GDM1 (cell line): ENCODE measurements at places on chromosomes 1 and 21.

DNA sequence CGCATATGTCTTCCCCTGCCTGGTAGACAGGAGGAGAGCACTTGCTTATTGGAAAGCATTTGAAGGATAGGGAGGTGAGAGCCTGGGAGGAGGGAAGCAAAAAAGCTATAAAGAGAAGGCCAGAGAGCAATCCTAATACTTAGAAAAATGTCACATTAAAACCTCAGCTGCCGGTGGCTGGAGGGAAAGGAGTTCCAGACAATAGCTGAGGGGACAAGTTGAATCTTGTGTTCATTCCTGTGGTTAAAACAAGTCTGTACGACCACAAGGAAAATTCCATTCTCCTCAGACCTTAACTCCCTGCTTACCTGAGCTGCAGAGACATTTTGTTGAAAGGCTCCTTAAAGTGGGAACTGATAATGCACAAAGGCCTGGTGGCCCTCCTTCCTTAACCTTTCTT lies 218.8 kb upstream of the CAMK1G start:
- no peak for DNase-seq

- DNase-seq, result no peak
Measured at GRCh38 chr1:154988058-154988954, 5.1 kb upstream of the LENEP start.

- DNase-seq, result no peak
Measured at GRCh38 chr1:177780096-177780700, 189.7 kb downstream of the SEC16B start.

GRCh38 chr1:182684116-182684828 lies at the start of gene RGS8:
RGS8 (minus strand) TSS chr1:182684587; CDS start chr1:182669649, 14,938 bp downstream.
- DNase-seq, result no peak

DNA sequence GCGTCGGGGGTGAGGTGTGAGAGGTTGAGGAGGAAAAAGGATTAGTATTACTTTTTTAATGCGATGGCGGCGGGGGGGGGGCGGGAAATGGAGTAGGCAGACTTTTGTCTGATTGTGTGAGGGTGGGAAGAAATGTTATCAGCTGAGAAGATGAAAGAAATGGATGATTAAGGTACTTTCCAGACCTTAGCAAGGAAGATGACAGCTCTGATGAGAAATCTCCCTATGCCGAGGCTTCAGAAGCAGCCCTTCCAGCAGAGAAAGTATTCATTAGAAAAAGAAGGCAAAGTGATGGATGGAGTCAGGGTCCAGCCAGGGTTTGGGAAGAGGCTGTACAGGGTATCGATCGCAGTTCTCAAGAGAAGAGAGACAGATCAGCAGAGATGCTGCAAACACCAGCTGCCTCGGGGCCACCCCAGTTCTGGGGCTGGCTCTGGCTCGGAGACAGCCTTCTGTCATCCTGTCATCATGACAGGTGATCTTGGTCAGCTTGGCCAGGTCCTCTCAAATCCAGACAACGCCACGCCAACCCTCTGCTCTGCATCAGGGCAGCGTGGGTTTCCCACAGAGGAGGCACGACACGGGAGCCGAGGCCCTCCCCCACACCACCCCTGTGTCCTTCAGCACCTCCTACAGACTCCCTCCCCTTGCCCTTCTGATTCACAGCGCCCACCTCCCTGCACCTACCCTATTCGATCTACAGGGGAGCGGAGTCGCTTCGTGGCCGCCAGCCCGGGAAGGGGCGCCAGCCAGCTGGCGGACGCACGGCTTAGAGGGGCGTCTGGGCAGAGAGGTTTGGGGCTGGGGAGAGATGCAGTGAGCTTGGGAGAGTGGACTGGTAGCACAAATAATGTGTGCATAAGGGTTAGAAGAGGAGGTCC lies 674 bp upstream of the ATXN7L2 start:
- DNase-seq, result no peak

GRCh38 chr21:41725421-41726031 lies 41.3 kb downstream of the RIPK4 start:
- no peak for DNase-seq

GRCh38 chr1:44855742-44856141 lies 12.7 kb upstream of the PTCH2 start:
- DNase-seq, result no peak

GRCh38 chr1:247452447-247453039 lies 5.4 kb downstream of the OR2B11 start:
- DNase-seq, result no peak

GRCh38 chr1:41434748-41435449 lies 49.6 kb downstream of the EDN2 start:
- DNase-seq, result no peak

DNA sequence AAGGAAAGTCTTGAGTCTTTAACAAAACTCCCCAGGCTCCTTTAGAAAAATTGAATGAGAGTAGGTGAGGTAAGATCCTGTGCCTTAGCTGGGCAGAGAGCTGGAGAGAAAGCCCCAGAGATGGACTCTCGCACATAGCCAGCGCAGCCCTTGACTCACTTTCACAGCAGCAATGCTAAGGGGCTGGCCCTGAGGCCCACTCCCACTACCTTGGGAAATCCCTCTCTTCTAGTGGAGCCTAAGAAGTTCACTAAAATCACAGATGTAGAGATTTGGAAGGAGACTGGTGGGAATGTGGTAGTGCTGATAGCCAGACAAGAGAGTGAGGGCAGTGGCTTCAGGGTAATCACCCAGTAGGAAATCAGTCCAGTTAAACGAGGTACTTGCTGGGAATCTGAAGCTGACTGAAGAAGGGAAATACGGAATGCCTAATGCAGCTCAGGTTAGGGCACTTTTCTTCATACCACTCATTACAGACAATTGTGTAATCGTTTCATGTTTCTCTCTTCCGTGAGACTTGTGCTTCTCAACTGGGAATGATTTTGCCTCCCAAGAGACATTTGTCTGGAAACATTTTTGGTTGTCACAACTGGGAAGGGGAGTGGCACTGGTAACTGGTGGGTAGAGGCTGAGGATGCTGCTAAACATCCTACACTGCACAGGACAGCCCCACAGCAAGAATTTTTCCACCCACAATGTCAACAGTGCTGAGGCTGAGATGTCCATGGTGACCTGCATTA lies 42.4 kb upstream of the LRRC8C start:
- no peak for DNase-seq

DNA sequence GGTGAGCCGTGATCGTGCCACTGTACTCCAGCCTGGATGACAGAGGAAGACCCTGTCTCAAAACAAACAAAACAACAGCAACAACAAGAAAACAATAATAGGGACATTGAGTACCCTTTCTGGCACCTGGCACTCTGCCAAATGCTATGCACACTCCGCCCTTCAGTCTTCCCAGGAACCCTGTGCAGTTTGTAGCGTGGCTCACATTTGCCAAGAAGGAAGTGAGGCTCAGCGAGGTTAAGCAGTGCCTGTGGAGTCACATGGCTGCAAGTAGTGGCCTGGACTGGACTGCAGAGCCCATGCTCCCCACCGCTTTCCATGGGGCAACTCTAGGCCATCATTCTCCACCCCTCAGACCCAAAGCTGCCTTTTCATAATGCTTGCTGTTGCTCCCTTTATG lies 5.3 kb upstream of the EVA1B start:
- DNase-seq, result no peak

DNA sequence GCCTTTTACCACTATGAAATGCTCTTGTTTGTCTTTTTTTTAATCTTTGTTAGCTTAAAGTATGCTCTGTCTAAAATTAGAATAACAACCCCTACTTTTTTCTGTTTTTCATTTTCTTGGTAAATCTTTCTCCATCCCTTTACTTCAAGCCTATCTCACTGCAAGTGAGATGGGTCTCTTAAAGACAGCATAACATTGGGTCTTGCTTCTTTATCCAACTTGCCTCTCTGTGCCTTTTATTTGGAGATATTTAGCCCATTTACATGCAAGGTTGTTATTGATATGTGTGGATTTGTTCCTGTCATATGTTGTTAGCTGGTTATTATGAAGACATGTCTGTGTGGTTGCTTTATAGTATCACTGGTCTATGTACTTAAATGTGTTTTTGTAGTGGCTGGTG lies 41.3 kb upstream of the SSX2IP start:
- no peak for DNase-seq

GRCh38 chr1:91121366-91121765 lies 99.5 kb upstream of the ZNF644 start:
- no peak for DNase-seq

- no peak for DNase-seq
Measured at GRCh38 chr1:4554271-4554865, 100.0 kb upstream of the AJAP1 start.

GRCh38 chr1:50105433-50105832 lies 3.3 kb upstream of the ELAVL4 start:
- DNase-seq, result no peak

DNA sequence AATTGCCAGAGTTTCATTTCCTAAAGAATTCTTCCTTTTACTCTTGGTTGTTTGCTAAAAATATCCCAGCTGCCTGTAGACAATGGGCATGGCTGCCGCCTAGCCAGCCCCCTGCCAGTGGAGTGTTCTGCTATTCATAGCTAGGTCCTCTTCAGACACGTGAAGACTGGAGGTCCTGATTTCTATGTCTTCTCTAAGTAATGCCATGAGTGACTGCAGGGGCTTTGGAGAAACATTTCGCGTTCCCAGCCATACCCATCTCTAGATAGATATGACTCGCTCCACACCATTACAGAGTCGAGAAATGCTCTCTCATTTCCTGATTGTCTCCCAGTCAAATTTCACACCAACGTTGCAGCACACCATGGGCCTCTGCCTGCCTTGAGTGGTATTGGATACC lies 99.5 kb upstream of the BACE2 start:
- DNase-seq, result no peak

DNA sequence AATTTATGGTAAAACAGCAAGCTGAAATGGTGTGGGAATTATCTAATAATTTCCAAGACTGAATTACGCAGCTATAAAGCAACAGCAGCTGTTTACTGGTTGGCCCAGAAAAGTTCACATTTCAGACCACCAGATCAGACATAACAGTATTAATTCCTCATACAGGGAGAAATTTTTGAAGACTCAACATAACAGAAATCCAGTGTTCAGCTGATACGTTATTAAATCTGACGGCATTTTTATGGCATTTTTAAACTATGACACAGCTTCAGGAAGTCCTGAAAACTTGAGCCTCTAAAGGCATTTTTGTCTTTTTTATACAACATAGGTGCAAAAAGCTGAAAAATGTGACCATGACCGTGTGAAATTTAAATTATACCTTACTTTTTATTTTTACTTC lies 91.2 kb downstream of the APP start:
- no peak for DNase-seq

- no peak for DNase-seq
Measured at GRCh38 chr1:21919520-21919919, 17.6 kb downstream of the HSPG2 start.

DNA sequence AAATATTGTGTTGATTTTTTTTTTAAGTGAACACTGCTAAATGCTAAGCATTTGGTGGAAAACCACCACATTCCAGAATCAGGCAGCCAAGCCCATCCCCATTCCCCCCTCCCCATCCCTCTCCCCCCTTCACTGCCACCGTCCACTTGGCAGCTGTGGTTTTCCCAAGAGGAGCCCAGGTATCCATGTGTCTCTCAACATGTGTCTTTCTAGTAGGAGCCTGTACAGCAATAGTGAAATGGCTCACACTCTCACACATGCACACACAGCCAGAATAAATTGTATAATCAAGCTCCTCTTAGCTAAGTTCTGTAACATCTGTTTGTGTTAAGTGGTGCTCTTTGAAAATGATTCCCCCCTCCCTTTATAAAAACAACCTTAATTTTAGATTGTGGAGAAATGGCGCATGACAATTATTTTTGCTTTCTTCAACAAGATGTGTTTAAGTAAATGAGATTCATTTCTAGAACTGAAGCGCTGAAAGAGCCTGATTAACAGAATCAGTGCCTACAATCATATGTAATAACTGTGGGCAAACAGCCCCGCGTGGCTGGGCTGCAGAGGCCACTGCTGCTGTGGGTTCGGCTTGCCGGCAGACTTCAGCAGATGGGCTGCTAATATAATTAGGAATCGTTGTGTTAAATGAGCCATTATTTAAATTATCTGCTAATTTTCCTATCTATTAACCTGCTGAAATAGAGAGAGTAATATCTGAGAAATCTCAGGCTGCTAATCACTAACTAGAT lies 43.3 kb downstream of the BACE2 start:
- DNase-seq, result no peak

DNA sequence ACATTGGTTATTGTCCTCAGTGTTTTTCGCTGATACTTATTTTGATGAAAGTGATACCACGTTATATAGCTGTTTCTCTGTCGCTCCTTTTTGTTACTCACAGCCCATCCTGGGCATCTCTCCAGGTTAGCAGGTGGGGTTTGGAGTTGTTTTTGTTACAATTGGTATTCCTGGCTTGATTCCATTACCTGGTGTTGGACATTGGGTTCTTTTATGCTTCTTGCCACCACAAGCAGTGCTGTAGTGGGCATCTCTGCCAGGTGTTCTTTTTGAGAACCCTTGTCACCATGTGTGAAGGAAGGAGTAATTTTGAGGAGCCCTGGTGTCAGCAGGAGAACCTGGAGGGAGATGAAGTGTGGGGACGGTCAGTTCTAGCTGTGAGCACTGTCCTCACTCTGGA lies 47.5 kb upstream of the PWP2 start:
- no peak for DNase-seq

- DNase-seq, result no peak
Measured at GRCh38 chr1:27601321-27601770, 2.6 kb downstream of the AHDC1 start.

- no peak for DNase-seq
Measured at GRCh38 chr1:53373246-53373645, 45.4 kb upstream of the LRP8 start.

GRCh38 chr1:221437926-221438325 lies 304.0 kb downstream of the DUSP10 start:
- DNase-seq, result no peak

DNA sequence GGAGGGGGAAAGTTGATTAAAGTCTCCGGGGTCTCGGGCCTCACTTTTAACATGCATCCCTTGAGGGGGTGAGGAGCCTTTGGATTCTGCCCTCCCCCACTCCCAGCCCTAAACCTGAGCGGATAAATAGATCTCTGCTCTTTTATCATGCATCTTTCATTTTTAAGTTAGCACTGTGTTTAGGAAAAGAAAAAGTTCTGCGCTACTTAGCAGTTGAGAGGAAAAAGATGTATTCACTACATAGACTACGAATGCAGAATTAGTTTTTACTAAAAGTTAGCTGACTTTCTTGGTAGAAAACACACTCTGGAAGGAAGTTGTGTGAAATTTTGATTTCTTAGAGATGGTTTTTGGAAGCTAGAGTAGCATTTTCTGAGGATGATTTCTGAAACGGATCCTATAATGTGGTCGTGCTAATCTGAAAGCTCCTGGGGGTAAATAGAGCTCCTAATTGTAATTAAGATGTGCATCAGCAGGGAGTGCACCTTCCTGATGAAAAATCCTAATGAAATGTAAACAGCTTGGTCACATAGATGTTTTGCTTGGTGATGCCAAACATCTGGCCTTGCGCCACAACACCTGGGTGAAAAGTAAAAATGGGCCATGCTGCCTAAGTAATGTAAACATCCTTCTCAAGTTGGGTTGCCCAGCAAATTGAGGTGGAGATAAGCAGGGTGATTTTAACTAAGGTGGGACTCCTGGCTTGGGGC lies 1.8 kb downstream of the ROR1 start:
- no peak for DNase-seq
